Skeletal muscle cell (primary cell): ENCODE measurements at places on chromosomes 7 and 10.

GRCh38 chr7:474605-475424 lies 44.8 kb downstream of the PDGFA start:
- DNase-seq, result no peak

- no peak for DNase-seq
Observed at GRCh38 chr7:7125963-7126362, 56.4 kb upstream of the C1GALT1 start.

GRCh38 chr10:128150045-128150493 lies 23.8 kb upstream of the MKI67 start:
- peak; percentile 9 for DNase-seq

DNA sequence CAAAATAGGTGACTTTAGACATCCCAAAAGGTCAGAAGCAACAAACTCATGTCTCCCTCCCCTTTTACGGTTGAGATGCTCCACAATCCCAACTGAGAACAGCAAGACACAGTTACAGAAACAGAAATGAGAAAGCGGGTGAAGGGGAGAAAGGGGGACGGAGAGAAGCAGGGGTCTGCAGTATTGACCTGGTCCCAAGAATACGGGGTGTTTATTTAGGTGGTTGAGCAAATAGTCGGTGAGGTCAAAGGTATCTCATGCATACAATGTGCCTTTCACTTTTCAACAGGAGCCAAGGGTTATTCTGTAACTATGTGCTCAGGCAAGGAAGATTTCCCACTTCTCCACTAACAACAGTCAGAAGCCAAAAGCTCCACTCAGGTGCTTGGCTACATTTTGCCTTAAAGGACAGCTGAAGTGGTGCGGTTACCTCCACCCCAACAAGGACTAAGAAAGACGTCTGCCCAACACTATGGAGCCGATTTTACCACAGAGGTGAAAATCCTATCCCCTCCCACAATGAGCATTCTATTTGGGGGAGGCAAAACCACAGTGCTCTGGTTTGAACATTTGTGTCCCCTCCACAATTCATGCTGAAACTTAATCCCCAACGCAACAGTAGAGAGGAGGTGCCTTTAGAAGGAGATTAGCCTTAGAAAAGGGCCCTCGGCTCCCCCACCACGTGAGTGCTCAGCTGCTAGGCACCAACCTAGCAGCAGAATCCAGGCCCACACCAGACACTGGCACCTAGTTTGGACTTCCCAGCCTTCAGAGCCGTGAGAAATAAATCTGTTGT lies 77.9 kb downstream of the PARD3 start:
- DNase-seq, result no peak

GRCh38 chr7:36002900-36003299 lies 150.2 kb upstream of the EEPD1 start:
- DNase-seq, result no peak

GRCh38 chr10:21519941-21520436 lies 5.5 kb downstream of the SKIDA1 start:
- no peak for DNase-seq

DNA sequence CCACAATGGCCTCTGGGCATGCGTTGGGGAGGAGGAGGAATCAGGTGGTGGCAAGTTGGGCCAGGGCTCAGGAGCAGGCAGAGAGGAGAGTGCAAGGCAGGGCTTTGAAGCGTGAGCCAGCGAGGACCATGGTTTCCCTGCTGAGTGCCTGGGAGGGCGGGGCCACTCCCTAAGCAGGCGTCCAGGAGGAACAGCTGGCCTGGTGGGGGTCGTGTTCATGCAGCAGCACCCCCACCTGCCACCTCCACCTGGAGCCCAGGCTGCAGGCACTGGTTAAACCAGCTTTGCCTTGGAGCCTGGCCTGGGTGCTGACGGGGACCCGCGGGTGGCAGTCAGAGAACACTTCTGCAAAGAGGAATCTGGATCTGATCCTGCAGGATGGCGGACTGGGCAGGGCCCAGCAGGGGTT lies 24.2 kb upstream of the AQP1 start:
- no peak for DNase-seq

GRCh38 chr10:71974489-71975021 lies 10.4 kb downstream of the CHST3 start:
- DNase-seq, result no peak

DNA sequence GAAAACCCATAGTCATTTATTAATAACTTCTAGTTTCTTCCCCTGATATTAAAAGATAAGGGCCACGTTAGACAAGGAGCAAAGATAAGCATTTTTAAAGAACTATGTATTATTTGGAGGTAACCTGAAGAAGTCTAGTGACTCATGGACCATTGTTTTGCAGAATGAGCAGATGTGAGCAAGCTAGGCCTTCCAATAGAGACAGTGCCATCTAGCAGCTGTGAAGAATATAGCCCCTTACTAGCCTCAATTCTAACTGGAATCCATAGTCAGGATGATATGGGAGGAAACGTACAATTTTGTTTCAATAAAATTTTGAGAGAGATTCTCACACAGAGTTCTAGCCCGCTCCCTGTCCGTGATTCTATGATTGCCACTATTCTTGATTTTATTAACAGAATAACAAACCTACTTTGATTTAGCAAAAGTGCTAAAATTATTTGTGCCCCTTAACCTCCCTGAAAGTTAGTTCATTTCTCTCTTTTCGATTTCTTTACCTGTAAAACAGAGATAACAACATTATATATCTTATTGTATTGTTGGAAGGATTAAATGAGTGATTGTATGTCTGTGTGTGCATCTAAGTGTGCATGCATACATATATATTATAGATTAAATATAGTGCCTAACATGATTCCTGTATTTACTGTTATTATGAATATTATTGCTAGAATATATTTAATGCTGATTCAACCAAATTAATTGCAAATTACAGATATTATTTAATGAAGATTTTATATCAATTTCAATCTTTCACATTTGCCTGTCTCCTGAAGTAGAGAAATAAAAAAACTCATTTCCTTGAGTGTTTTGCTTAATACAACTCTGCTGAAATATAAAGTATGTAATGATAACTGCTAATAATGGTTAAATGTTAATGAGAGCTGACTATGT lies 22.7 kb downstream of the FAM237B start:
- peak; percentile 42 for DNase-seq

DNA sequence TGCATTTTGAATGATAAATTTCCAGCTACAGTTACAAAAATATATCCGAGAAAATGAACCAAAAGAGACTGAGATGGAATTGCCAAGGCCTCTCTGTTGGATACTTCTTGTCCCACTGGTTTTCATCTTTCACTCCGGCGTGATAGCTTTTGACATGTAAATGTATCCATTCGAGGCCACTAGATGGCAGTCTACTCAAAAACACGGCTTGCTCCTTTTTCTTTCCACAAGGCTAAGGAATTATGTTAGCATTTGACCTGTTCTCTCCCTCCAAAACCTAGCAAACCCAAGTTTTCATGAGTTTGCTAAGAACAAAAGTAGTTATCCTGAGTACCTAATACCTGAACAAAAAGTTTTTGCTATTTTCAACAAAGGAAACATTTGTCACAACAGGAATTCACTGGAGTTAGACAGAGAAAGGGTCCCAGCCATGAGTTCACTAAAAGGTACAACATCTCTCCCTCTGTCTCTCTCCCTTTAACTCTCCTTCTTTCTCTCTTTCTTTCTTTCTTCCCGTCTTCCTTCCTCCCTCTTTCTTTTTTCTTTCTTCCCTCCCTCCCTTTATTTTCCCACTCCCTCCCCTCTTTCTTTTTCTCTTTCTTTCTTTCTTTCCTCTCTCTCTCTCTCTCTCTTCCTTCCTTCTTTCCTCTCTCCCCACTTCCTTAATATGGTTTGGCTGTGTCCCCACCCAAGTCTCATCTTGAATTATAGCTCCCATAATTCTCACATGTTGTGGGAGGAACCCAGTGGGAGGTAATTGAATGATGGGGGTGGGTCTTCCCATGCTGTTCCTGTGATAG lies 207.9 kb upstream of the MYO3A start:
- peak; percentile 4 for DNase-seq

DNA sequence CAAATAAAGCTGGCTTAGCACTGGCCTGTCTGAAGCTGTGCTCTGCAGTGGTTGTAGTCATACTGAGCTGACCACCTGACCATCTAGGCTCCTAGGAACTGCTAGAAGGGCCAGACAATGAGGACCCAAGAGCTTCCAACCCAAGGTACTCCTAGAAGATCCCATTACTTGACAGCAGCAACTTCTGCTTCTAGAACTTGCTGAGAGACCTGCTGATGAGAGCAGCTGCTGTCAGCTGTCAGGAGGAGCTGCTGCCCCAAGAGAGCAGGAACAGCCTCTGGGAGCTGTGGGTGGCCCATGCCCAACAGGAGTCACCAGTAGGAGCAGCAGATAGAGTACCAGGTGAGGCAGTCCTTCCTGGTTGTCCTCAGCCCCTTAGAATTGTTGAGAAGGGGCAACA lies 70.2 kb downstream of the RBM20 start:
- DNase-seq, result no peak

DNA sequence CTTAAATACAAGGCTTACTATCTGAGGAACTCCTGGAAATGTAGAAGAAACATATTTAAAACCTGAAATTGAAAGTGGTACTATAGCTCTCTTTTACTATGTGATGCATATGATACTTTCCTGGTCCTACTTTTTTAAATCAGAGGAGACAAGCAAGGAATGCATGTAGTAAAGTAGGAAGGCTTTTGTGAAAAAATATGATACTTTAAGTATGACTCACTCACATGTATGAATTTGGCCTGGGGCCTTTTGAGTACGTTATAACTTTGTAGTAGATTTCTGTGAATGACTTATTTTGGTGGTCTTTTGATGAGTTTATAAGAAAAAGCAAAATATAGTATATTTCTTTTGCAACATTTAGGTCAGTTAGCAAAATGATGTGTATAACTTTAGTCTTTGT lies 53.8 kb downstream of the TAX1BP1 start:
- no peak for DNase-seq

DNA sequence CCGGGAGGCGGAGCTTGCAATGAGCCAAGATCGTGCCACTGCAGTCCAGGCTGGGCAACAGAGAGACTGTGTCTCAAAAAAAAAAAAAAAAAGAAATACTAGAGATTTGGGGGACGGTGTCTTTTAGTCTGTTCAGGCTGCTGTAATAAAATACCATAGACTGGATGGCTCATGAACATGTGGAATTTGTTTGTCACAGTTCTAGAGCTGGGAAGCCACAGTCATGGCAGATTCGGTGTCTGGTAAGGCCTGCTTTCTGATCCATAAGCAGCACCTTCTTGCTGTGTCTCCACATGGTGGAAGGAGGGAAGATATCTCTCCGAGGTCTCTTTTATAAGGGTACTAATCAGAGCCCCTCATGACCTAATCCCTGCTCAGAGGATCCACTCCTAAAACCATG lies 102.7 kb upstream of the MKLN1 start:
- DNase-seq, result no peak
